ENCODE measurements at places on chromosomes 5 and 9. TPM values are rescaled to one million over a fixed set of nuclear protein-coding genes. Genes with fewer than 3 reads are reported as not detected.

DNA sequence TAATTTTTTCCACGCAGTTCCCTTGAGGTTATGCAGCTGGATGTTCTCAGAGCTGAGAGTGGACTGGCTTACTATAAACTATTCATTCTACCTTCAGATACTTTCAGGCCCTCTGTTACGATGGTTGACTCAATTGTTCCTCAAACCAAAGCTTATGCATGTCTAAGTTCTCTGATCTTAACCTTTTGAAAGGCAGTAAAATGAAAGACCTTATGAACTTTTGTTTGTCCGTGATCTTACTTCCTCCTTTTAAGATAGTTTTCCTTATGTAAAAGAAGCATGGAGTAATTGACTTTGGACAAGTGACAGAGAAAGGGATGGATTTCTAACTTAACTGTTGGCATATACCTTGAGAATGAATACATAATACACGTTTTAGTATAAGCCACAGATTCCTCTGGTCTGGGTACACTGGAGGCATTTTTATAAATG, 575.7 kb downstream of the PDE4D start:
- peaks cover 3% of the 10 kb centered on the region for H3K4me1 ChIP-seq
- H3K27me3 ChIP-seq: no peaks in the 10 kb centered on the region
- no peak overlapping the region for H3K27ac ChIP-seq
- no peak for DNase-seq
- no peaks in the 10 kb centered on the region for H3K36me3 ChIP-seq
- H3K4me3 ChIP-seq: no peak overlapping the region

DNA sequence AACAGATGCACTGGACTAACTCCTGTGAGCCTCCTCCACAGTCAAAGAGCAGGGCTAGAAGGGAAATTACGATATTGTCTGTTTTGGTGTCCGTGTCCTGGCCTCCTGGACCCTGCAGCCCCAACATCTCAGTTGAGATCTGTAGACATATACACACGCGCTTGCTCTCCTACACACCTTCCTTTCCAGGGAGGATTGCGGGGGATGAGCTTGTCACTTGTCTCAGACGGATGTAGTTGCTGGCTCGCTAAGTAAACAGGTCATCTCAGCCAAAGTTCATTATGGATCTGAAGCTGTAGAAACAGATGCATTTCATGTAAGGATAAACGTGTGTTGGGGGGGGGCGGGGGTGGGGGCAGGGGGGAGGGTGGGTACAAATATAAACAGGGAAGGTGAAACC, 549.3 kb downstream of the CCDC171 start:
- DNase-seq: no peak
- no peaks in the 10 kb centered on the region for H3K36me3 ChIP-seq
- H3K27me3 ChIP-seq: no peaks in the 10 kb centered on the region
- H3K4me1 ChIP-seq: peaks cover 3% of the 10 kb centered on the region
- no peak overlapping the region for H3K4me3 ChIP-seq

- no peak overlapping the region for H3K27ac ChIP-seq
- no peaks in the 10 kb centered on the region for H3K36me3 ChIP-seq
- peak; percentile 63 for DNase-seq
- H3K4me1 ChIP-seq: no peaks in the 10 kb centered on the region
- peaks cover 96% of the 10 kb centered on the region for H3K27me3 ChIP-seq
Measured at GRCh38 chr5:135543485-135544304, 7.9 kb upstream of the NEUROG1 start.

- H3K27ac ChIP-seq: no peak overlapping the region
- H3K4me1 ChIP-seq: no peaks in the 10 kb centered on the region
- H3K36me3 ChIP-seq: peaks cover 4% of the 10 kb centered on the region
- DNase-seq: no peak
Measured at GRCh38 chr5:90915393-90915792, 356.8 kb downstream of the ADGRV1 start.

DNA sequence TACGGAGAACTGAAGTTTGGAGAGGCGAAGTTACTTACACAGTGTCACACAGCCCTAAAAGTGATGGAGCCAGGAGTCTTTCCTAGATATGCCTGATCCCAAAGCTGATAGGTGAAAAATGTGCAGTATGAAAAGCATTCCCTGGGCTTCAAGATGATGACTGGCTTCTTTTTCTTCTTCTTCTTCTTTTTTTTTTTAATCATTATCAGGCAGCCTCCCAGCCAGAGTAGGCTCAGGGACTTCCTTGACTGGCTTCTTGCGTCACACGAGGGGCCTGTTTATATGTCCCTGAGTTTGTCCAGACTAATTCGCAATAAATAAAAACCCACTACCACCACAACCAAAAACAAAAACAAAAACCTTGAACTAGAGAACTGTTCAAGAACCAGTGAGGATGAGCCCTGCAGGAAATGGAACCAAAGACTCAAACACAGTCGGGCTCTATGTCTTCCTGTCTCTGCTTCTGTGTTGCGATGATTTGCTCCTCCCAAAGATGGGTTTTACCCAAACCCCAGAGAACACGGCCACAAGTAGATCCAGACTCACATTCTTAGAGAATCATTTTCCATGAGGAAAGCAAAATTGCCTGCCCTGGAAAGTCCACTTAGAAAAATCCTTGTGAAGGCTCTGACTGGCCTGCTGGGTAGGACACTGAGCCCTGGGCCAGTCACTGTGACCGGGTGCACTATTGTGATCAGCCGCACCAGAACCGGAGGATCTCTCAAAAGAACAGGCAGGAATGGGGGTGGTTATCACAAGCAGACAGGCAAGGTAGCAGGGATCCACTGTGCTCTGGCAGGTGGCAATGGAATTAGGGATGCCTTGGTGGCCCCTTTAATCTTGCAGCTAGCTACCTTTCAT, 38.0 kb upstream of the ADAM19 start:
- H3K27me3 ChIP-seq: no peaks in the 10 kb centered on the region
- H3K4me3 ChIP-seq: no peak overlapping the region
- DNase-seq: no peak
- H3K4me1 ChIP-seq: no peaks in the 10 kb centered on the region
- no peak overlapping the region for H3K27ac ChIP-seq

DNA sequence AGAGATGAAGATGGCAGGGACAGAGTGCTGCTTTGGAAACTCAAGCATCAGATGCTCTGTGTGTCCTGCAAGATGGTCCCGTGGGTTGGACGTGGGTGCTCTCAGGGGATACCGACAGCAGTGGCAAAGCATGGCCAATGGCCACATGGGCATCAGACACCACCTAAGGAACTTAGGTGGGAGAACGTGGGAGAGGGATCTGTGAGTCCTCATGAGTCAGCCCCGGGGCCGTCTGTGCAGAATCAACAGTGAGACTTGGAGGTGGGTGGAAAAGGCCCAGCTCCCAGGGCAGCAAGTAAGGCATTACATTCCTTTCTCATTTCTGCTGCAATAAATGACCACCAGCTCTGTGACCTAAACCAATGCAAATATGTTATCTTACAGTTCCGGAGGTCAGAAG, 77.0 kb downstream of the RAD23B start:
- H3K27me3 ChIP-seq: no peaks in the 10 kb centered on the region
- H3K4me3 ChIP-seq: no peak overlapping the region
- no peaks in the 10 kb centered on the region for H3K36me3 ChIP-seq
- no peaks in the 10 kb centered on the region for H3K4me1 ChIP-seq
- no peak overlapping the region for H3K27ac ChIP-seq
- DNase-seq: no peak

DNA sequence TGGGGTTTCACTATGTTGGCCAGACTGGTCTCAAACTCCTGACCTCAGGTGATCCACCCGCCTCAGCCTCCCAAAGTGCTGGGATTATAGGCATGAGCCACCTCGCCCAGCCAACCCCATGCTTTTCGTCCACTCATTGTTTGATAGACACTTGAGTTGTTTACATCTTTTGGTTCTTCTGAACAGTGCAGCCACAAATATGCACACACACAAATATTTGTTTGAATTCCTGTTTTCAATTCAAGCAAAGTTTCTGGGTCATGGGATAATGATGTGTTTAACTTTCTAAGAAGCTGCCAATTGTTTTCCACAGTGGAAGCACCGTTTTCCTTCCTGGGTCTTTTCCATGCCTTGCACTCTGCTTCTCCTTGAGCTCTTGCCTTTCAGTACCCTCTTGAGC, 6.8 kb upstream of the PAEP start:
- no peaks in the 10 kb centered on the region for H3K36me3 ChIP-seq
- no peak overlapping the region for H3K4me3 ChIP-seq
- H3K27me3 ChIP-seq: no peaks in the 10 kb centered on the region

GRCh38 chr5:167701051-167701450, 590.4 kb upstream of the WWC1 start:
- DNase-seq: no peak
- H3K4me3 ChIP-seq: no peak overlapping the region
- H3K4me1 ChIP-seq: peaks cover 2% of the 10 kb centered on the region
- H3K27me3 ChIP-seq: no peaks in the 10 kb centered on the region
- H3K36me3 ChIP-seq: no peaks in the 10 kb centered on the region
- no peak overlapping the region for H3K27ac ChIP-seq

DNA sequence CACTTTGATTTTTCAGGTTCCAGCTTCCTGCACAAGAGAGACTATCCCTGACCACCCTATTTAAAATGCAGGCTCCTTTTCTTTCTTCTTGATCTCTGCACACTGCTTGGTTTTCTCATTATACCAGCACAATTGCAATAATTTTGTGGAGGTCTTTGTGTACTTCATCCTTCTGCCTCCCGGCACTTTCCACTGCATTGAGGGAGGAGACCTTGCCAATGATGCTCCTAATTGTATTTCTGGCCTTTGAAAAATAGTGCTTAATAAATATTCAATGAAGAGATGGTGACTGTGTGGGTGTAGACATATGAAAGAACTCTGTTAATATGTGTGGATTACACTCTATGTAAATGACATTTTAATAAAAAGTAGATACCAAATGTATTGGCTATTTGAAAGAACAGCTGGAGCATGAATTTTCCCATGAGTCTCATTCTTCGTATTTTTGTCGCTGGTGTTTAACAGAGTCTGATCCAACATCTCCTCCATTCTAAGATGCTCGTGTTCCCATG, 42.1 kb downstream of the FOXI1 start:
- no peak overlapping the region for H3K27ac ChIP-seq
- no peak for DNase-seq
- no peaks in the 10 kb centered on the region for H3K36me3 ChIP-seq
- no peak overlapping the region for H3K4me3 ChIP-seq
- no peaks in the 10 kb centered on the region for H3K4me1 ChIP-seq
- no peaks in the 10 kb centered on the region for H3K27me3 ChIP-seq

DNA sequence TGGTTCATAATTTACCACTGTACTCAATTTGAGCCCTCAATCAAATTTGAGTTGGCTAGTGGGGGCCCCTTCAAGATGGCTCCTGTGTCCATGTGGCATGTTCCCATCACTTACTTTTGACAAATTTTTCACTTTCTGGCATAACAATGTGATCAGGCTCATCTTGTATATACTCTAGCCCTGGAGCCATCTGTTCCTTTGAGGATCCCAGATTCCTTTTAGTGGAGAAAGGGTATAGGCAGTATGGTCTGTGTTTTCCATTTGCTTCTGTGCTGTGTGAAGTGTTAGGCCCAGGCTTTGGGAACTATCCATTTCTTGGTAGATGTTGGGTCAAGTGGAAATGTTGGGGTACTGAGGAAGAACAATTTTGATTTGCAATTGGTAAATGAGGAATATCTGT, 45.7 kb downstream of the SH3GL2 start:
- H3K27ac ChIP-seq: no peak overlapping the region
- no peaks in the 10 kb centered on the region for H3K27me3 ChIP-seq
- DNase-seq: no peak
- H3K36me3 ChIP-seq: no peaks in the 10 kb centered on the region
- no peaks in the 10 kb centered on the region for H3K4me1 ChIP-seq

Gene ARL14EPL
- total RNA-seq: not detected

GRCh38 chr9:91160181-91160580, 201.5 kb downstream of the AUH start:
- H3K4me1 ChIP-seq: no peaks in the 10 kb centered on the region
- no peak for DNase-seq
- H3K4me3 ChIP-seq: no peak overlapping the region
- no peak overlapping the region for H3K27ac ChIP-seq

Gene ADGRD2
- total RNA-seq: 1.2 TPM

DNA sequence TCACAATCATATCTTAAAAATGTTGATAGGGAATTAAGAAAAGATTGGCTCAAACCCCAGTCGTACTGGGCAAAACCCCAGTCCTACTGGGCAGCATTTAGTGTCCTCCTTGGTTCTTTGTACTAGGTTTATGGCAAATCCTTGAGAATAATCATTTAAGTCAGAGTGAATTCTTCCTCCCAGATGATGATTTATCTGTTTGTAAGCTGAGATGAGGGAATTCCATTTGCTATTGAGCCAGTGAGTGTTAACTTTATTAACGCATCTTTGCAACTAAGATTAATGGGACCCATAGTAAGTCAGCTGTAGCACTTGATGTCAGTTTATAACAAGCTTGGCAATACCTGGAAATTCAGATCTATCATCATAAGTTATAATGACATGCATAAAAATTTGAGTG, 821.8 kb upstream of the DMAC1 start:
- no peaks in the 10 kb centered on the region for H3K4me1 ChIP-seq
- H3K4me3 ChIP-seq: no peak overlapping the region

- H3K4me3 ChIP-seq: no peak overlapping the region
- H3K27ac ChIP-seq: no peak overlapping the region
- no peaks in the 10 kb centered on the region for H3K27me3 ChIP-seq
- no peaks in the 10 kb centered on the region for H3K4me1 ChIP-seq
- DNase-seq: no peak
Measured at GRCh38 chr5:93296338-93296737, 284.7 kb downstream of the NR2F1-AS1 start.

Gene TAF11L3
- not detected for total RNA-seq

DNA sequence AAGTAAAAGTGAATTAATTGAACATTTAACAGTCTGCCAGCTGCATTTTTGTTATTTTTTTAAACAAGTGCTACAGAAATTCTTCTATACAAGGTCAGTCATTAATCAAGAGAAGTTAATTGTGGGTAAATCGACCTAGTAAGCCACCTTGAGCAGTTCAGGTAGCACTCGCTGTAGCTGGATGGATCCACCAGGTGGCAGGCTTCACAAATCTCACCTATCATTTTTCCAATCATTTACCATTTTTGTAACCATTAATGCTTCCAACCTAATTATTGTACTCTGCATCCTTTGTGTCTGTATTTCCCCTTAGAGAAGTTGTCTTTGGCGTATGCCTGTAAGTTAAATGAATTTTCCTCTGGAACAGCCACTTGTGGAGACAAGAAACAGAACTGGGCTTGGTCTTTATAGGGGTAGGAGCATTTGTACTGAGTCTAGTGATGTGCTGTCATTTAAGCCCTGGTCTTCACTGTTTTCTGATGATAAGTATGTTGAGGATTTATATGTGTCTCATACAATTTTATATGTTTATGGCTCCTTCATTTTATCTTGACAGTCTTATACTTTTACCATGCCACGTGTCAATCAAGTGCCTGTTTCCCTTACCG, 39.5 kb downstream of the CD180 start:
- H3K36me3 ChIP-seq: no peaks in the 10 kb centered on the region
- DNase-seq: peak; percentile 40
- H3K27me3 ChIP-seq: no peaks in the 10 kb centered on the region
- no peak overlapping the region for H3K27ac ChIP-seq

Gene ENTPD2
- total RNA-seq: 5.1 TPM

DNA sequence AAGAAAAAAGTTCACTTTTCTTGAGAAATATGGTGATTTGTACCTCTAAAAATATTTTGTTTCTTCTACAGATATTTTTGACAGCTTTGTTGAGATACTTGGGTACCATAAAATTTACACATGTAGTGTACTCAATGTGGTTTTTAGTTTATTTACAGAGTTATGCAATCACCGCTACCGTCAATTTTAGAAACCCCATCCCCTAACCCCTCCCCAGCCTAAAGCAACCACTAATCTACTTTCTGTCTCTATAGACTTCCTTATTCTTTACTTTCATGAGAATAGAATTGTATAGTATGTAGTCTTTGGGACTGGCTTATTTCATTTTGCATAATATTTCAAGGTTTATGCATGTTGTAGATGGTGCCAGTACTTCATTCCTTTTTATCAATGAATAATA, 45.0 kb upstream of the TDRD7 start:
- H3K4me3 ChIP-seq: no peak overlapping the region
- H3K4me1 ChIP-seq: no peaks in the 10 kb centered on the region
- no peak for DNase-seq
- peaks cover 49% of the 10 kb centered on the region for H3K36me3 ChIP-seq
- H3K27me3 ChIP-seq: no peaks in the 10 kb centered on the region

Data from H9 (cell line).